Kidney (tissue), 22 donors: ENCODE measurements at places on chromosomes 4 and X. TPM values are rescaled to one million over a fixed set of nuclear protein-coding genes. Genes with fewer than 3 reads are reported as not detected.

DNA sequence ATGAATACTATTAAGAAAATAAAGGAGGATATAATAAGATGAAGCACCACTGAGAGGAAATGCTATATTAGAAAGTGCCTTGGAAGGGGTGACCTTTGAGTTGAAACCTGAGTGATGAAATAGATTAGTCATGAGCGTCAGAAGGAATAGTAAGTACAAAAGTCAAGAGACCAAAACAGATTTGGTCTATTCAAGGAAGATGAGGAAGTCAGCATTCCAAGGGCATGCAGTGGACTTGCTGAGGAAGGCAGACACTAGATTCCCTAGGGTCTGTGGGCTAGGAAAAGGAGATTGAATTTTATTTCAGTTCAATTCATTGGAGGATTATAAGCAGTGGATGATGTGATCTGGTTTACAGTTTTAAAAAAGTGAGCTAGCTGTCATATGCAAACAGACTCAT is 73.0 kb upstream of the WDFY3 start:
- no peak for DNase-seq

GRCh38 chr4:174284487-174284886 is 776 bp downstream of the CEP44 start:
- DNase-seq = peak; percentile 14

GRCh38 chr4:93814722-93815121 is 13.8 kb upstream of the ATOH1 start:
- DNase-seq = no peak

GRCh38 chr4:16676230-16676770 is 222.1 kb downstream of the LDB2 start:
- DNase-seq = no peak

The CYP2U1 gene
- polyA plus RNA-seq = 6.3 TPM

The FAAH2 gene
- 17.1 TPM for polyA plus RNA-seq

The SLC7A11 gene
- 0.04 TPM for polyA plus RNA-seq

The MAGEA2B gene
- polyA plus RNA-seq = not detected

The POF1B gene
- 0.62 TPM for polyA plus RNA-seq
